ENCODE measurements at places on chromosomes 16 and 17.

DNA sequence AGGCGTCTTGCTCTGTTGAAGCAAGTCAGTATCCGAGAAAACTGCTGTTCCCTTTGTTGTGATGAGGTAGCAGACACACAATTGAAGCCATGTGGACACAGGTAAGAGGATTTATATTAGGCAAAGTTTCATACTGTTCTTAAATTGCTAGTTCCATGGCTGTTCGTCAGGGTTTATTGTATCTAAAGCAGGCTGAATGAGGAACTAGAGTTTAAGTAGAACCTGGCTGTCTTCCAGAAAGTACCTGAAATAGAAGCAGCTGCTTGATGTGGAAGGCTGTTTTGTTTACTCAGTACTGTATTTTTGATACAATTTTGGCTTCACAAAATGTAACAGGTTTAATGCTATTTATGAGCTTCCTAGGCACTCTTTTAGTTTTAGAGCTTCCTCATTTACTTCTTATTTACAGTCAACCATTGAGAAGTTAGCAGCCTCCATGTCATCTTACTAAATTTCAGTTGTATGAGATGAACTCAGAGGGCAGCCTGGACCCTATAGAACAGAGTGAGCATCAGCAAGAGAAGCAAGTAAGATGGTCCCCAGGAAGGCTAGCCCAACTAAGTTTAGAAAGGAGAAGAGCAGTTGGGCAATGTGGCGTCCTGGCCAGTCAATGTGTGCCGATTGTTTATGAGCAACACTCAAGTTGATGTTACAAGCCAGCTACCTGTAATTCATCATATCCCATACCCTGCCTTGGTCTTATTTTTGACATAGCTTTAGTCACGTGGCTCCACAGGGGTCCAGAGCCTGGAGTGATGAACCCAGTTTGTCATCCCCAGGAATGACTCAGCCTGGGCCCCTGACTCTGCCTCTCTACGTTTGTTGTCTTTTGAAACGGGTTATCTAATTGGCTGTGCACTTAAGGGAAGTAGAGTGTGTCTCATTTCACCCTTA, 9.7 kb upstream of the ARL2BP start:
- no peak for DNase-seq

DNA sequence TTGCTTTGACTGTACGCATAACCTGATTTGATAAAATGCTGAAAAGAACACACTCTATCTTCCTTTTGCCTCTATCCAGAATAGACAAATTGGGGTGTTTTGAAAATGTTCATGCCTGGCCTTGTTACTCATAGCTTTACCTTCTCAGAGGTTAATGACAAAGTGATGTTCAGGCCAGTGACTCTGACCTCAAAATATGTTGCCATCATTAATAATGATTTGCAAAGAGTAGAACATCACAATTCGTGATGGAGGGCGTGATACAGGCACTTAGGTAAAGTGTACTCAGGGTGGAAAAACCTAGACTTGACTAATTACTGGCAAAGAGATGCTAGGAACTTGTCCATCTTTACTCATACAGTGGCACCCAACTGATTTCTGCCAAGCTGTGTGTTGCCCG, 656.6 kb upstream of the SOX9 start:
- no peak for DNase-seq

DNA sequence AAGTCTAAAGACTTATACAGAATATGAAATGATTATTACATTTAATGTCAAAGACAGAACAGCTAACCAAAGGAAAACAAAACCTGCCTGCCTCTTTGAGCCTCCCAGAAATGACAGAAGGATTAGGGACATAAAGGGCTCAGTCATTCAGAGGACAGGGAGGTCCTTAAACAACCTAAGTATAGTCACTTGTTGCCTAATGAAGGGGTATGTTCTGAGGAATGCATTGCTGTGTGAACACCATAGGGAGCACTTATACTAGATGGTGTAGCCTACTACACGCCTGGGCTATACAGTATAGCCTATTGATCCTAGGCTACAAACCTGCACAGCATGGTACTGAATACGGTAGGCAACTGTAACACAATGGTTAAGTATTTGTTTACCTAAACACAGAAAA, 106.4 kb downstream of the PARN start:
- DNase-seq: no peak

DNA sequence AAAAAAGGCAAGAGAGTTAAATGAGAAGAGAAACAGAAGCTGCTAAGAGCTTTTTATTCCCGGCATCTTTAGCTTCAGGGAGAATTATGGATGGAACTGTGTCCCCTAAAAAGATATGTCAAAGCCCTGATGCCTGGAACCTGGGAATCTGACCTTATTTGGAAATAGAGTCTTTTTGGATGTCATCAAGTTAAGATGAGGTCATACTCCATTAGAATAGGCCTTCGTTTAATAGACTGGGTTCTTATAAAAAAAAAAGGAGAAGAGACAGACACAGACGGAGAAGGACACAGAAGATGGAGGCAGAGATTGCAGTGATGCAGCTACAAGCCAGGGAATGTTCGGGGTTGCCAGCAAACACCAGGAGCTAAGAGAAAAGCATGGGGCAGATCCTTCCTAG, 24.6 kb downstream of the CACNG4 start:
- DNase-seq: no peak

GRCh38 chr16:66616592-66616991, 12.1 kb downstream of the CMTM3 start:
- DNase-seq: no peak

- no peak for DNase-seq
These were observed 42.5 kb downstream of the TMEM11 start for GRCh38 chr17:21171309-21171922.

- no peak for DNase-seq
These were observed 130.9 kb downstream of the ZFHX3 start for GRCh38 chr16:72917051-72917450.

DNA sequence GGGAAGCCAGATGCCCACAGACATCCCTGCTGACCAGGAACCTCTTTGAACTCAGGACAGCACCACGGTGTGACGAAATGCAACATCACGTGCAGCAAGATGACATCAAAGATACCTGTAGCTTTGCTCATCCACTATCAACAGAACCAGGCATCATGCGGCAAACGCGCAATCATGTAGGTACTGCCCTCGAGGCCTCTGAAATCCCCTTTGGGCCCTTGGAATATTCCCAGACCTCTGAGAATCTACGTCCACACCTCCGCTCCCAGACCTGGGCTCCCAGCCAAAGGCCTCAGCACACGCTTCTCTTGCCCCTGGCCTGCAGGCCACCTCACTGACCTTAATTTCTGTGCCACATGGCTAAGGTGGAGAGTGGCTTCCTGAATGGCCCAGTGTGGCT, 7.3 kb downstream of the CX3CL1 start:
- no peak for DNase-seq

DNA sequence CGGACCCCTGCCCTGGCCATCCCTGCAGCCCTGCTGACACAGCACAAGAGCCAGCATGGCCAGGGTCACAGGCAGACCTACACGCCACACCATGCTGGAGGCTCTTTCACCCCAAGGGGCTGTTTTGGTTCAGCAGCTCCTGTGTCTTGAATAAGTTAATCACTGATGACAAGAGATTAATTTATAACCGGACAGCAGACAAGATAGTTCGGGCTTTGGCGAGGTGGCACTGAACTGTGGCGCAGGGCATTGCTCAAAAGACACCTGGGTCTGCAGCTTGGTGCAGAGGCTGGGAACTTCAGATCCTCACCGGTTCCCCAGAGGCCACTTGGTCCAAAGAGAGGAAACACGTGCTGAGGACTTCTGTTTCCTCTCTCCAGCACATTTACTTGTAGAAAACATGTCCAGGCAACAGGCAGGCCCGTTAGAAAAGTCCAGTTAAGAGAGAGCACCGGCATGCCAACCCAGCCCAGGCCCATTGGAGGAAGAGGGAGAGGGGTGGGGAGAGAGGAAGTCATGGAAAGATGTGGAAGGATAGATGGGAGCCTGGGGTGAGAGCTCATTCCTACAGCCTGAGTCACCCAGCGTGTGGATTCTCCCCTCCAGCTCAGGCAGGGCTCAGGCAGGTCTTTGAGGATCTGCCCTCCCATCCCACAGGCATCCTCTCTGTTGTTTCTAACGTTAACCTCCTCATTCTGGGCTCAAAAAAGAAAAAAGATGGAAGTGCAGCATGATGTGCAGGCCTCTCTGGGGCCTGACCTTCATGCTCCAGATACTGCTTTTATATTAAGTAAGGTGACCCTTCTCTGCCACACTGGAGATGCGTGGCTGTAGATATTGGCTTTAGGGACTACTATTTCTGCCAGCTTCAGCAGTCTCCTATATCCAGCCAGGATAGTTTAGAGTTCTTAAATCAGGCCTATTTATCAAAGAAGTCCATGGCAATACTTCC, 80.0 kb upstream of the HNF1B start:
- no peak for DNase-seq

GRCh38 chr16:83744441-83744981, 63.3 kb upstream of the HSBP1 start:
- DNase-seq: no peak

GRCh38 chr17:3527468-3527867, 30.1 kb downstream of the TRPV3 start:
- DNase-seq: no peak

DNA sequence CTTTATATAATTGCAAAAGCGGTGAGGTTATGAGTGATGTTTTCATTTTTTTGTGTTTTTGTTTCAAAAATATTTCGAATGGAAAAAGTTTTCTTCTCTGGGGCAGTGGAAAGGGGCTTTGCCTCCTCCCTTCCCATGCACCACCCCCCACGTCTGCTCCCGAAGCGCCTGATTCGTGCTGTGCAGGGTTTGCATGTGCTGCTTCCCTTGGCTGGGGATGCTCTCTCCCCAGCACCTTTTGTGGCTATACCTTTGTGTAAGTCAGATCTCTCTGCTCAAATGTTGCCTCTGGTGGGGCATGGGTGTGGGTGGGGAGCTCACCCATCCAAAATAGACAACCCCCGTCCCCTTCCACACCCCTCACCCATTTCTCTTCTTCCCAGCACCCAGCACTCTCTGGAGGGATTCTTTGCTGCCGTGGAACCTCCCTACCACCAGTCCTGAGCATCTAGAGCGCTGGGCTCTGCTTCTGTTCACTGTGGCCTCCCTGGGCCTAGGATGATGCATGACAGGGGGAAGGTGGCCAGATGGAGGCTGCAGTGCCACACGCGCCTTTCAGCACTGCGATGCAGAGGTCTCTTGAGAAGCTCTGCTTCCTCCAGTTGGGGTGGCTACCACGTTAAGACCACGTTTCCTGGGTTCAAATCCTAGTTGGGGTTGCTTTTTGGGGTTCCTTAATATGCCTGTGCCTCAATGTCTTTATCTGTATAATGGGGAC, 71.2 kb downstream of the IRF8 start:
- DNase-seq: no peak

GRCh38 chr17:2397247-2398171, 3.4 kb downstream of the MNT start:
- no peak for DNase-seq

GRCh38 chr17:1941272-1942065, 83.7 kb downstream of the RTN4RL1 start:
- DNase-seq: no peak

DNA sequence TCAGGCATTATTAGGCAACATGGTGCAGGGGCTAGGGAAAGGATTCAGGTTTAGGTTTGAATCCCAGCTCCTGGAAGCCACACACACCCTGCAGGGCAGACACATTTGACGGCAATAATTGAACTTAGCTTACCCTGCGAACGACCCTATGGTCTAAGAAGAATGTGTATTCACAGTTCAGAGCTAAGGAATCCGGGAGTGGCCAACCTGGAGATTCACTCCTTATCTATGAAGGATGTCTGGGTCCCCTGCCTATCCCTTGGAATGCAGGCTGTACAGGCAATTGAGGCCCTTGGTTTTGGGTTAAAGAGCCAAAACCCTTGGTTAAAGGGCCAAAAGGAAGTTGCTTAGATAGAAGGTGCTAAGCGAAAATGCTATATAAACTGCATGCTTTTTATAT, 2.9 kb upstream of the SYT17 start:
- DNase-seq: no peak

GRCh38 chr16:68408428-68408827, 39.9 kb downstream of the SMPD3 start:
- DNase-seq: no peak

DNA sequence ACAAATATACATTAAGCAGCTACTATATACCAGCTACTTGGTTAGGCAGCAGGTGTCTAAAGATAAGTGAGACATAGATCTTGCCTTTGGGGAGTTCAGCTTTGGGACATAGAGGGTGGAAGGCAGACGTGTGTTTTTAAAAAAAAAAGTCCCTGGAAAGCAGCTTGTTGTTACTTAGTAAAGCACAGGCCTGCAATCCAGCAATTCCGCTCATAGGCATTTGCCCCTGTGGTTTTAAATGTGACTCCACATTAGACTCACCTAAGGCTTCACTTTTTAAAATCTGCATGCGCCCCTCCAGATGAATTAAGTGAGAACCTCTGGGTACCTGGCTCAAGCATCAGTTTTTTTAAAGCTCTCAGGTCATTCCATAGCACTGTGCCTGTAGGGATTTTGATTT, 7.2 kb upstream of the MLYCD start:
- no peak for DNase-seq

DNA sequence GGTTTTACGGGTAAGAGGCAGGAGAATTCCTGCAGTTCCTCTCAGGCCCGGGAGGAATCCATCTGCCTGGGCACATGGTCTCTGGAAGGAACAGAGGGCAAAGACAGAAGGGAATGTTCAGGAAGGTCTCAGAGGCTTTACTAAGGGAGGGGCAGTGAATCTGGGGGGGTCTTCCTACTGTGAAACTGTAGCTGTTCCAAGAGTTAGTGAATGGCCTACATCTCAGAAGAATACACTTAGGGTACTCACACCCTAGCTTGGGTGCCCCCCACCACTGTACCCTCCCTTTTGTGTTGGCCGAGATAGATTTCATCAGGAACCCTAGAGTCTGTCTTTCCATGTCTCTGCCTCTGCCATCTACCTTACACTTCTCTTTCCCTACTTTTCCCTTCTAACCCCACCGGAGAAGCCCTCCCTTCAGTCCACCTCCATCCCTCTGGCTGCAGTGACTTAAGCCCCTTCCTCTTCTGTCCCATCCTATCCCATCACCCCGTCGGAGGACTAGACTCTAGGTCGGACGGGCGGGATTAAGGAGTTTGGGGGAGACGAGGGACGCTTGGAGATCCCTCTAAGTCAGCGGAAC, 316 bp downstream of the DLG4 start:
- DNase-seq: no peak

DNA sequence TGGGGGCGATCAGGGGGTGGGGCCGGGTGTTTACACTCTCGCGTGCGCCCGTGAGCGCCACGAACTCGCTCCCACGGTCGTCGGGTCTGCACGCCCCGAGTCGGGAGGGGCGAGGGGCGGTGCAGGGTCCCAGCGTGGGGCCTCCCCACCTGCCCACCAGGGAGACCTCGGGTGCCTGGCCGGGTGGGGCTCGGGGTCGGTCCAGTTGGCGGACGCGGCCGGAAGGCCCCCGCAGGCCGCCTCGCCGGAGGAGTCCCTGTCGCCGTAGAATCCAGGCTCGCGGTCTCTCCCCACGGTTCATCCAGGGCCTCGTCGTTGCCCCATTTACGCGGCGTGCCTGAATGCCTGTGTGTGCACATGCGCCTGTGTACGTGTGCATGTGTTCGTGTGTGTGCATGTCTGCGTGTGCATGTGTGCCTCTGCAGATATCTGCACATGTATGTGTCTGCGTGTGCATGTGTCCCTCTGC, 510 bp upstream of the RAB40B start:
- no peak for DNase-seq
